ENCODE measurements at places on chromosomes 13 and 19.

- DNase-seq = no peak
Measured at GRCh38 chr13:32471187-32471922, 43.4 kb upstream of the N4BP2L1 start.

GRCh38 chr13:60501236-60501635 is 104.2 kb downstream of the TDRD3 start:
- DNase-seq = no peak

GRCh38 chr13:54486421-54487166 is 1458.0 kb downstream of the OLFM4 start:
- no peak for DNase-seq

GRCh38 chr19:29668746-29669609 is 3.7 kb downstream of the PLEKHF1 start:
- no peak for DNase-seq

- DNase-seq = no peak
Measured at GRCh38 chr13:33932769-33933406, 114.9 kb downstream of the RFC3 start.

DNA sequence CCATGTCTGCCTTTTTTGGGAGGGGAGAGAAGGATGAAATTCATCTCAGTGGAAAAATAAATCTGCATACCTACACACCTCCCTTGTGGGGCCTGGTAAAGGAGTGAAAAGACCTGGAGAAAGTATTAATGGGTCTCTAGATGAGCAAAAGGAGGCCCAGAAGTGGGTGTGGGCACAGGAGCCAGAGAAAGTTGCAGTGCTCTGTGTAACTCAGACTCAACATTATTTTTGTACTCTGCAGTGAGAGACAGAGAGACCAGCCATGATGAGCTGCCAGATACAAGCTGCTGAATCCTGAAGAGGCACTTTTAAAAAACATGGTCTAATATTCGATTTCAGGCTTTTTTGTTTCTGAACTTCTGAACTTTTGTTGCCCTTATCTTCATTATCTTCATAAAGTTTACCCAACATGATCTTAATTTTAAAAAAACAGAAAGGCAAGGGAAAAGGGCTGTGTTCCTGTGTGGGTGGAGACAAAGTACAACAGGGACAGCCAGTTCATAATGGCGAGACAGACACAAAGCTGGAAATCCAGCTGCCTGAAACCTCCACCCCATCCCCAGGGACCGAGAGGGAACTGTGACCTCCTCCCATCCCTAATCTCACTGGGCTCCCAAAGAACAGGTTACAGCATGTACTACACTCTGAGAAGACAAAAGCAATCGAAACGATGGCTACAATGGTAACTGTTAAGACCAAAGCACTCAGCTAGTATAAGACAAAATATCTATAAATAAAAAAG is 77.2 kb downstream of the KLF12 start:
- no peak for DNase-seq

- DNase-seq = peak; percentile 43
Measured at GRCh38 chr13:25874907-25875306, 176.9 kb downstream of the SHISA2 start.

GRCh38 chr19:57803594-57804325 is 11.0 kb downstream of the ZNF552 start:
- no peak for DNase-seq

DNA sequence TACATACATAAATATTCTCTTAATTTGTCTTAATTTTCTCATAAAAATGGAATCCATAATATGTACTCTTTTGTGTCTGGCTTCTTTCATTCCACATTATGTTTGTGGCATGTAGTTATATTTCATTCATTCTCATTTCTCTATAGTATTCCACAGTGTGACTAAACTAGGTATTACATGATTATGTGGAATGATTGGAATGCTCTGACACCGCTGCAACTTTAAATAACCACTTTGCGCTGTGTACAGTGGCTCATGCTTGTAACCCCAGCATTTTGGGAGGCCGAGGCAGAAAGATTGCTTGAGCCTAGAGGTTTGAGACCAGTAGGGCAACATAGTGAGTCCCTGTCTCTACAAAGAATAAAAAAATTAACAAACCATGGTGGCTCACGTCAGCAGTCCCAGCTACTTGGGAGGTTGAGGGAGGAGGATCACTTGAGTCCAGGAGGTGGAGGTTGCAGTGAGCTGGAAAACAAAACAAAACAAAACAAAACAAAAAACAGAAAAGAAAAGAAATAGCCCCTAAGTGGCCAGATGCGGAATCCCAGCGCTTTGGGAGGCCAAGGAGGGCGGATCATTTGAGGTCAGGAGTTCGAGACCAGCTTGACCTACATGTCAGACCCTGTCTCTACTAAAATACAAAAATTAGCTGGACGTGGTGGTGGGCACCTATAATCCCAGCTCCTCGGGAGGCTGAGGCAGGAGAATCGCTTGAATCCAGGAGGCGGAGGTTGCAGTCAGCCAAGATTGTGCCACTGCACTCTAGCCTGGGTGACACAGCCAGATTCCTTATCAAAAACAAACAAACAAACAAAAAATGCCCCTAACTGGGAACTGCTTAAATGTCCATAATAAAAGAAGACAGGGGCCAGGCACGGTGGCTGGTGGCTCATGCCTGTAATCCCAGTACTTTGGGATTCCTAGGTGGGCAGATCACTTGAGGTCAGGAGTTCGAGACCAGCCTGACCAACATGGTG is 8.0 kb upstream of the SAE1 start:
- no peak for DNase-seq

Measured in NK-92 treated with Interleukin-12 subunit alpha and Interleukin-12 subunit beta, amount 100 ng/mL, for 24 hours (cell line).